H4 (cell line): ENCODE measurements at places on chromosomes 5 and 9.
A peak's percentile ranks its signal among the peaks of the same experiment; 100 is the strongest.

GRCh38 chr5:78628270-78628992, 20.1 kb downstream of the LHFPL2 start:
- no peak for DNase-seq

GRCh38 chr9:1331546-1332038, 281.4 kb downstream of the DMRT2 start:
- no peak for DNase-seq

DNA sequence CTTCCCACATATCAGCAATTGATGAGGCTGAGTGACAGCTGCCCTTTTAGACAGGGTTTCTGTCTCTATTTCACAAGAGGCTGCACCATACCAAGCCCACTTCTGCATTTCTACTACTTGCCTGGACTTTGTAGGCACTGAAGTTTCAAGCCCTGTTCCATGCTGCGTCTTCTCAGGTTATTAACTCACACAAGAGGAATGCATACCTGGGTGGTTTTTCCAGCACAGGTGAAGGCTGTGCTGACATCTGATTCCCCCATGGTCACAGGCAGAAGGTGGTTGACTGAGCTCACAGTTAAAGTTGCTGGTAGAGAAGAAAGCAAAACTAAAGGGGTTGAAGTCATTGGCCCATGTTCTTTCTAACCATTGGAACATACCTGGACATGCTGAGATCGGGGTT, 86.6 kb downstream of the MAMDC2 start:
- no peak for DNase-seq

GRCh38 chr5:33312571-33313549, 127.9 kb upstream of the TARS1 start:
- peak; percentile 95 for DNase-seq

DNA sequence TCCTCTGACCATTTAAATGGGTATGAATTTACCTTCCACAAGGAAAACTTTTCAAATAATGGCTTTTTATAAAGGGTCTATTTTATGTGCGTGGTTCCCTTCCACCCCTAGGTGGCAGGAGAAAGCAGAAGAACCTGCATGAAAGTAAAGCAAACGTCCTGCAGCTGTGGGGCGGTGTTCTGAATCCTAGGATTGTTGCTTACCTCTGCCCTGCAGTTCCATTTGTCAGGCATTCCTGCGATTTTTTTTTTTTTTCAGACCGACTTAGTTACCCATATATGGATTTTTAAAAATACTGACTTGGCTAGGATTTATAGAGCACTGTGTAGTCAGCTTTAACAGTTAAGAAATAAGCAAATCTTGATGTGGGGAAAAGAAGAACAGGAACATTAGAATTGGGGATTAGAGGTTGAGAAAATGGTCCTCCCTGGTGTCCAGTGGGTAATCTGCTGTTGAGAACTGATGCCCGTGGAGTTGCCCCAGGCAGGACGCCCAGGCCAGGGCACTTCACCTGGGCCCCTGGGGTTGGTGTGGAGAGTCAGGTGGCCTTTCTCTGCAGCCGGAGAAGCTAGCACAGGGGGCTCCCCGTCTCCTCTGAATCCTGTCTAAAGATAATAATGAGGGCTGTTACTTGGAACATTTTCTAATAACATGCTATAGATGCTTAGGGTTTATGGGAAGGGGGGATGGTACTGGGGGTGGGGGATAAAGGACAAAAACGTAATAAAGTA, 30.4 kb upstream of the LTC4S start:
- peak; percentile 92 for DNase-seq

DNA sequence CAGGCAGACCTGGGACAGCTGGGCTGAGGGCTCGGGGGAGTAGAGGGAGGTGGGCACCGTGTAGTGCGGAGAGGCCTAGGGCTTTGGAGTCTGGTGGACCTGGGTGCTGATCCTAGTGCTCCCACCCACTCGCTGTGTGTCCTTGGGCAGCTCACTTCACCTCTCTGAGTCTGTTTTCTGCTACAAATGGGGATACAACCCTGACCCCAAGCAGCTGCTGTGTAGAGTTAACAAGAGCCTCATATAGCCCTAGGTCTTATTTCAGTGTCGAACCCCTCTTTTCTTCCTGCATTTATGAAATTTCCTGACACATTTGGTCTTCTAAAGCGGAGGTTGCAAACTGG, 16.4 kb downstream of the ERGIC1 start:
- no peak for DNase-seq

- DNase-seq = no peak
Measured at GRCh38 chr5:102975457-102976182, 144.3 kb downstream of the GIN1 start.

GRCh38 chr5:43840424-43841125, 237.6 kb downstream of the NNT start:
- DNase-seq = no peak

DNA sequence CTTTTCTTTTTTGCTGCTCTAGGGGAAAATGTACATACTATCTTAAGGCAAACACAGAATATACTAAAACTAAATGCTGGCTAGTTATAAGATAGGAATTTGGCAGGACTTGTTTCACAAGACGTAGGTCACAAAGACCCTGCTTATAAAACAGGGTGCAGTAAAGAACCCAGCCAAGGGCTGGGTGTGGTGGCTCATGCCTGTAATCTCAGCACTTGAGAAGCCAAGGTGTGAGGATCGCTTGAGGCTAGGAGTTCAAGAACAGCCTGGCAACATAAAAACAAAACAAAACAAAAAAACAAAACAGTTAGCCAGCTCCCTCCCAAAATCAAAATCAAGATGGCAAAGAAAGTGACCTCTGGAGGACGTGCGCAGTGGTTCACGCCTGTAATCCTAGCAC, 49.5 kb upstream of the DENND4C start:
- DNase-seq = no peak

GRCh38 chr9:98304381-98304780, 48.9 kb upstream of the TBC1D2 start:
- DNase-seq = no peak

GRCh38 chr5:119402555-119402954, 46.7 kb downstream of the TNFAIP8 start:
- no peak for DNase-seq

DNA sequence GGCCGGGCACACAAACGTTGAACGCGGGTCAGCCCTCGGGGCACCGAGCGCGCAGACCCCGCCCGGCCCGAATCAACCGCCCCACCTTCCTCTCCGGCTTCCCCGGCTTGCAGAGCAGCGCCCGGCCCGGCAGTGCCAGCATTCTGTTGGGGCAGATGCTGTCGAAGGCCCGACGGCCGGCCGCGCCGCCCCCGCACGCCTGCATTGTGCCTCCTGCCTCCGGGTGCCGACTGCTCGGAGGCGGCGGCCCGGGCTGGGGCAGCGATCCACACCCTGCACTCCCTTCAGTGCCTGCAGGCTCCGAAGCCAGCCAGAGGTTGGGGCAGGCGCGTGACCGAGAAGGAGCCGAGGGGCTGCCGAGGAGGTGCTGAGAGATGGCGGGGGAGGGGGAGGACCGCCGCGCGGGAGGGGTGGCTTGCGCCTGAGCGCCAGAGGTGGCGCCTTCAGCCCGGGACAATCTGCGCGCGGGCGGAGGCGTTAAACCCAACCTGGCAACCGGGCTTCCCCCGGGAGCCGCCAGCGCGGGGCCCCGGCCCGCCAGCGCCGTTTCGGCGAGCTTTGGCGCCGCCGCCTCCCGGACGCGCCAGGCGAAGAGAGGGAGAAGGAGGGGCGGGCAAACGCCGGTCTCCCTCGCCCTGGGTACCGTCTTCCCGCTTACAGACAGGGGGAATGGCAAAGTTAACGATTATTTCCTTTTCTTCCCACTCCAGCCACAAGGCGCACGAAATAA, at the start of gene MCIDAS:
MCIDAS (minus strand) TSS at position 382 of the 730 bp plus-strand sequence; CDS start at position 205, 177 bp downstream.
- DNase-seq = peak; percentile 61
